ENCODE measurements at places on chromosomes 1 and 21.

DNA sequence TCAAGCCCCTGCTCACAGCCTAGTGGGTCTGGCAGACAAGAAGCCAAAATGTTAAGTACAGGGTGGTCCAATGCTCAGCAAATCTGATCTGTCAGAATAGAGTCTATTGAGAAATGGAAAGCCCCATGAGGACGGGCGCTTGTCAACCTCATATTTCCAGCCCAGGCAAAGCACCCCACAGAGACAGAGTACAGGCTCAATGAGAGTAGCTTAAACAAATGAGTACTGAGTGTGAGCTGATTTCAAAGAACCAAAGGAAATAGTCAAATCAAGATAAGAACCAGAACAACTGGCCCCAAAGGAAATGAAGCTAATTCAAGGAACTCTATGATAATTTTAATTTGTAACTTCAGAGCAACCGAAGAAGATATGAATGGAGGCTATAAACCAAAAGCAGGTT is 44.6 kb upstream of the SLC30A1 start:
- DNase-seq: no peak

DNA sequence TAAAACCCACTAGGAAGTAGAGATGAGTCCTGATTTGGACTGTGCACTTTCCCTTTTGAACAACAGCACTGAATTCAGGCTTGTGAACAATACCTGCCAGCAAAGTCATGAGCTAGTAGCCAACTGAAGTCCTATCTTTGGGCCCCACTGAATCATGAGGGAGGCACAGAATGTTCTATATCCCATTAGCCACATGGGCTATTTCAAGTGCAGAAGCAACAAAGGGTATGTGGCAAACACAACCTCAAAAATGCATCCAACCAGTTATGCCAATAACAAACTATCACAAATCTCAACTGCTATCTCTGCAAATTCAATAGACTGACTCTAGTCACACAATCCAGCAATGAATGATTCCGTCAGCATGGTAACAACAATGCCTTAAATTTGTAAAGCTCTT is 276.0 kb downstream of the MRPL39 start:
- no peak for DNase-seq

DNA sequence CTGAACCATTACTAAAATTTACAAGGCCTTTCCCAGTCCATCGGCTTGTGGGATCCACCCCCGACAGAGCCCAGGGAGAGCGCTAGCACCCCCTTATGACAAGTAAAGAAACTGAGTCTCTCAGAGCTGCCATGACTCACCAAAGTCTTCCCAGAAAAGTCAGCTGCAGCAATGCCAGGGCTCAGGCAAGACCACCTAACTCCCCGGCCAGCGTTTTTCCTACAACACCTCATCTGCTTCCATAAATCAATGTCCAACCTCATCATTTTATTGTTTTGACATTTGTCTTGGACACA is 15.0 kb downstream of the DHCR24 start:
- DNase-seq: no peak

GRCh38 chr21:14547834-14548513 is 1.9 kb upstream of the SAMSN1 start:
- no peak for DNase-seq

- DNase-seq: no peak
Measured at GRCh38 chr1:17429183-17429582, 10.3 kb downstream of the RCC2 start.

DNA sequence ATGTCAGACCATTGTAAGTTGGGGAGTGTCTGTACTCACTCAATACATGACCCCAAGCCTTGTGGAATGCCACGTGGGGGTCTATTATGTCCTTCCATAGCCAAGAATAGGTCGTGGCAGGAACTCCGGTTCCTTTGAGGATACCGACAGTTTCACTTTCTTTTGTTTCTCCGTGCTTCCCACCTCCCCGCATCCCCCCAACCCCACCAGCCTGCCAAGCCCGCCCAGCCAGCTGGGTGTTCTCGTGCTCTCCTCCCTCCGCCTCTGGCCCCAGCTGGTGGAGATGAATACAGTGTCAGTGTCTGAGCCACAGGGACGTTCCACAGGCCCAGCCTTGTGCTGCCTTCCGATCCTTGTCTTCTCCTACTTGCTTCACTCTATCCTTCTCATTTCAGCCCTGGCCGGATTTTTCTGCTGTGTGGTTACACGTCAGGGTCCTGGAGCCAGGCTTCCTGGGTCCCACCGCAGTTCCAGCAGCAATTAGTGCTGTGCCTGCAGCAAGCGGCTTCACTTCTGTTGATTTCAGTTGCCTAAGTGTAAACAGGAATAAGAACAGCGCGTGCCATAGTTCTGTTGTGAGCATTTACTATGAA is 4.1 kb upstream of the AGTRAP start:
- no peak for DNase-seq

DNA sequence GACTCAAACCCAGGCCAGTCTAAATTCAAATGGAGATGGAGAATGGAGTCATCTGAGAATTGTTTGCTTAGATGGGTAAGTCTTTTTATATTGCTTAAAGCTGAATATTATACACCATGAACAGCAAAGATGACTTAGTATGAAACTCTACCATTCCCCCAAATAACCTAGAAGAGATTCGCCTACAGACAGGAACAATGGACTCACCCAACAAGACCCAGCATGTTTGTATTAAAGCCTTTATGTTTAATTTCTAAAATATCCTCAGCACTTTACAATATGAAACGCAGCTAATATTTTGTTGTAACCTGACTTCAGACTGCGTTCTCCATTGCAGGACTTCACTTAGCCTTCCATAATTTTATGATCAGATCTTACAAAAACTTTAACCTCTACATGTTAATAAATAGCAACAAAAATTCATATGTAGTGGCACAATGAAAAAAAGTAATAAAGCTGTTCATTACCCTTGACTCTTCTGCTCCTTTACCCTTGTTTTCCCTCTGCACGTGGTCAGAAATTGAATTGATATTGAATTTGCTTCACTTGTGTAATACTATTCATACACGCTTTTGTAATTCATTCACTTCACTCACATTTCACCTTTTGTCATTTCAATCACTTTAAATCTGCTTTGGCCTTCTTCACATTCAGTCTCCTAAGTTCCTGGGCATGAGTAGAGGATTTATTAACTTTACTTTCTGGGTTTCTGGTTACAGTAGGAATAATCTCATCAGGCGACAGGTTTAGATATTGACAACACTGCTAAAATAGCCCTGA is 177.3 kb upstream of the PTBP2 start:
- DNase-seq: no peak

DNA sequence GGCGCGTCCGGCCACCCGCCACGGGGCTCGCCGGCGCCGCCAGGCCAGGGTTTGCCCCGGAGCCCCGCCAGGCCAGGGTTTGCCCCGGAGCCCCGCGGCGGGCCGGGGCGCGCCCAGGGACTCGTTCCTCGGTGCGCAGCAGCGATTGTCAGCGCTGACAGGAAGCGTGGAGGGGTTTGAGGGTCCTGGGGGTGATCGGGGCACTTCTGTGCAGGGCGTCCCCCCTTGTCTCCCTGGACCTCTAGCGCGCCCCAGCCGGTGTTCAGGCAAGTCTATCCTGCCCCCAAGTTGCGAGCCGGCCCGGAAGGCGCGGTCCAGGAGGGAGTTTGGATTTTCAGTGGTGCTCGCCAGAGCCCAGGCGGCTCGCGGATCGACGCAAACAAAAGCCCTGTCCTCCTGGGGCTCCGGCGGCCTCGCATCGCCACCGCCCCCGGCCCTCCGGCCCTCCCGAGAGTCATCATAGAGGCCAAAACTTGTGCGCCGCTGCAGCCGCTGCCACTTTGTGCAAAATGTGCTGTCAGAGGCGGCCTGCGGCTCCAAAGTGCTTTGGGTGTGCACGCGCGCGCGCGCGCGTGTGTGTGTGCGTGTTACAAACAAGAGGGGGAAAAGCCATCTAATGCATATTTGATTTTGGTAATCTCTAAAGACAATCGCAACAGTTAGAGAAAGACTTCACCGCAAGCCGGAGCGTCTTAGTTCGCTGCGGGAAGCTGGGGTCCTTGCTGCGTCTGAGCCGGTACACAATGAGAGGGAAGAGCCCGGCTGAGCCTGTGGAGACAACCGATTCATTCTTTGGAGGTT is 1.0 kb downstream of the ROR1 start:
- DNase-seq: peak; percentile 73

DNA sequence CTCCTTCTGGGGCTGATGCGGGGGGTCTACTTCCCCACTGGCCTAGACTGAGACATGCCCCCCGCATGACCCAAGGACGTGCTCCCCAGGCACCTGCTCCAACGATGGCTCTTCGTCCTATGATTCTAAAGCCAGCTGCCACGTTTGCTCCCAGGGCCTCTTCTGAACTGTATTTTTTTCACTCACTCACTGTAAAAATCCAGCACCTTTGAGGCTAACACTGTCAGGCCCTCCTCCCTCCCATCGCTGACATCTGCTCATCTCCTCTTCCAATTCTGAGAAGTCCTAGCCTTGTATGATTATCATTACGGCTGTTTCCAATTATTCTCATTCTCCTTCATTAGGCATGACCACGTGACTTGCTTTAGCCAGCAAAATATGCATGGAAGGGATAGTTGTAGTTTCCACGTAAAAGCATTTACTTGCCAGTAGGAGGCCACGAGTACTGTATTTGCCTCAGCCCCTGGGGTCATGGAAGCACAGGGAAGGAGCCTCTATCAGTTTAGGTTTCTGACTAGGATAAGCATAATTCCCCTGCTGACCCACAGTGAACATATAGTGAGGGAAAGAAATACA is 19.1 kb upstream of the EDN2 start:
- no peak for DNase-seq

DNA sequence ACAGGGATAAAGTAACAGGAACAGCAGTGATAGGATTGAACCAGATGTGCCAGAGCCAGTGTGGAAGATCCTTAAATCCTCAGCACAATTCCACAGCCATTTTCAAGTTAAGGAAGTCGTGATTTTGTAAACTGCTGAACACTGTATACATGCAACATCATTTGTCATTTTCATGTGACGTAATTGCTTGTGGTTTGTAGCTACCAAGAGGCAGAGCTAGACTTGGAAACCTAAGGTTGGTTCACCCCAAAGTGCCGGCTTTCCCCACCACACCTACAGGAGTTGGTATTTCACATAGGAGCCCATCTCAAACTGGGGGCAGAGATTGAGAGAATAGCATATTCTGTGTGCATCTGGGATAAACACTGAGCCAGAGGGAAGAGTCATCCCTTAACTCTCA is 113.9 kb downstream of the CAPN8 start:
- no peak for DNase-seq

GRCh38 chr1:204842892-204843291 is 27.8 kb upstream of the NFASC start:
- DNase-seq: no peak

DNA sequence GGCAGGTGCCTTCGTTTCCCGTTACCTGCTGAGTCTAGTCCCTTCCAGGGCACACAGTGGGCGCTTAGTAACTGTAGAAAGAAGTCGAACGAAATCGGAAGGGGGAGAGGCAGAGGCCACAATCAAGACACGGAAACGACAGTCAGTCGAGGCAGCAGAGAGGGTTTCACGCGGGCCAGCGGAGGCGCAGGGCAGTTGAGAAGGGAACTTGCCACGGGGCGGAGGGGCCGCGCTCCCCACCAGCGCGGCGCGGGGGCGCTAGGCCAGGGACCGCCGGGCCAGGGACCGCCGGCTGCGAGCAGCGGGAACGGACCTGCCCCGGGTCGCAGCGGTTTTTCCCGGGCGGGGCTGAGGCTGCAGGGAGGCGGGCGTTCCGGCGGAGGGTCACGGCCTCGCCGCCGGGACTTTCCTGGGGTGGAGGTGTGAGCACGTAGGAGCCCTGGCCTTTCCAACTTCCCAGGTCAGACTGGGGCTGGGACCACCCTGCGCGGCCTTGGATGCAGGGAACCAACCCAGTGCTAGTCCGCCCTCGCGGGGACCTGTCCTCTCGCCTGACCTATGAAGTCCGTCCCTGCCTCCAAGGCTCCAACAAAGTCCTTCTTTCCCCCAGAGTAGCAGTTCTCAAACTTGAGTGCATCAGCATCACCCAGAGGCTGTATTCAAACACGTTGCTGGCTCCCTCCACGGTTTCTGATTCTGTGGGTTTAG is 150.1 kb upstream of the FGGY start:
- DNase-seq: peak; percentile 10

DNA sequence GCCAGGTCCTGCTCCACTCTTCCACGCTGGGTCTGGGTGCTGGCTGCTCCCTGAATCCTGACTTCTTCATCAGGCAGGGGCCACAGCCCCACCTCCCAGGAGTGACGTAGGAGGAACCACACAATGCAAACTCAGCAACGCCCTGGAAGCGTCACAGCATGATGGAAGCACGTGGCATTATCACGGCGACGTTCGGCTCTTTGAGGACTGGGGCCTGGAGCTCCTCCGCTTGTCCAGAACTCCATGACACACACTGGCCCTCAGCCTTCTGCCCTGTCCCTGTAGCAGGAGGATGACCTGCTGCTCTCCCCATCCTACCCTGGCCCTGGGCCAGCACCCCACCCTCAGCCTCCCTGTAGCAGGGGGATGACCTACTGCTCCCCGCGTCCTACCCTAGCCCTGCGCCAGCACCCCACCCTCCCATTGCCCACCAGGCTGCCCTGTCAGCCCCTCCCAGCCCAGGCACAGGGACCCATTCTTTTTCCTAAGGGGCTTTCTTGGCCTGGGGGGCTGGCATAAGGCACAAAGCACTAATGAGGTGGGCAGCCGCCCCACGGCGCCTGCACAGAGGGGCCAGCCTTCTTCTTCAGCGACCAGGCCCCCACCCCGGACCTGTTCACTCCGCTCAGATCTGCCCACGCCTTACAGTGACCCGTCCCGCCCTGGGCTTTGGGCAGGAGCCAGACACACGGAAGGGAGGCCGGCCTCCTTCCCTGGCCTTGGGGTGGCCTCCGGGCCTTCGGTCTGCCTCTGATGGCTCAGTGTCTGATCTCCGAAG is 65.7 kb downstream of the DHRS3 start:
- no peak for DNase-seq

DNA sequence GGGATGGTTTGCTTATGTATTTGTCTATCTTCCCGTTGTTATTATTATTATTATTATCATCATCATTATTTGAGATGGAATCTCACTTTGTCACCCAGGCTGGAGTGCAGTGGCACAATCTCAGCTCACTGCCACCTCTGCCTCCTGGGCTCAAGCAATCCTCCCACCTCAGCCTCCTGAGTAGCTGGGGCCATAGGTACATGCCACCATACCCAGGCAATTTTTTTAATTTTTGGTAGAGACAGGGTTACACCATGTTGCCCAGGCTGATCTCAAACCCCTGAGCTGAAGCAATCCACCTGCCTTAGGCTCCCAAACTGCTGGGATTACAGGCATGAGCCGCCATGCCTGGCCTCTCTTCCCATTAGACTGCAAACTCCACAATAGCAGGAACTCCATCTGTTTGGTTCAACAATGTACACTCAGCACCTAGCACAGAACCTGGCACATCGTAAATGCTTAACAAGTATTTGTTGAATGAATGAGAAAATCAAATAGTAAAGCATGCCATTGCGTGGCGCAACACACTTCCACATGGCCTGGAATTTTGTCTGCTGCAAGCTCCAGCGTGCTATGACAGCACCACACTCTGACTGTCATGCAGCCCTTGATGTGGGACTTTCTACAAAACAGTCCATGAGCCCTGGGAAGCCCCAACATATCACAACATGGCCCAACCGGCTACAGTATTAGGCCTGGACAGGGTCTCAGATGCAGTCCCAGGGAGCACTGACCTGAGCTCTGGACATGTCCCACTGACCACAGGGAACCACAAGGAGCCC is 3.8 kb upstream of the TINAGL1 start:
- DNase-seq: no peak
